ENCODE measurements at places on chromosomes 2 and 18. TPM values are rescaled to one million over a fixed set of nuclear protein-coding genes. Genes with fewer than 3 reads are reported as not detected.

GRCh38 chr2:191580581-191580980 is 97.4 kb upstream of the NABP1 start:
- DNase-seq: no peak

DNA sequence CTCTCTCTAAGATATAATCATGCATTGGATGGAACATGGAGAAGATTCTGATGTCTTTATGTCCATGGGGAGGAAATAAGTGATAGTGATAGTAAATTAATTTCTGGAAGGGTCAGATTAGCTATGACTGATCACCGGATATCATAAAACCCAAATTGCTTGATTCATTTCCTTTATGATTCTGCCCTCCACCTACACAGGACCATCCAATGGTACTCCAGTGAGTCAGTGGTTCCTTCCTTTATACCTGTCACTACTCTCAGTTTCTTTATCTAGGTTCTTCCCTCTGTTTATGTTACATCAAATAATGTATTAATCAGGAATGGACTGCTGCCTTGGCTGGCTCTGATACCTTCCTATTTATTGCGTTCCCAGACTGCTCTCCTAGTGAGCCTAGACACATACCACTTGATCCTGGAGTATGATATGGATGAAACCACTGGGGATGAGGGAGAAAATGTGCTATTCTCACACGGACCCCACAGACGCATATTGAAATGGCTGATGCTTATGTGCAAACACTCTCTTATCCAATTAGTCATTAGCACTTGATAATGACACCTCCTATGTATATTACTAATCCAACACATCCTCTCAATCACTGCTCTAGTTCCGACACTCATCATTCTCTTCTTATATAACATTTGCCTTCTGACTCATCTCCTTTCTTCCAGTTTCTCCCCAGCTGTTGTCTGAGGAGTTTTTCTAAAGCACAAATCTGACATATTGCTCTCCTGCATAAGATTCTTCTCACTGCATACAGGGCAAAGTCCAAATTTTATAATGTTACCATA is 315.6 kb downstream of the INSIG2 start:
- no peak for DNase-seq

- DNase-seq: no peak
Measured at GRCh38 chr2:23793476-23793875, 133.4 kb downstream of the ATAD2B start.

DNA sequence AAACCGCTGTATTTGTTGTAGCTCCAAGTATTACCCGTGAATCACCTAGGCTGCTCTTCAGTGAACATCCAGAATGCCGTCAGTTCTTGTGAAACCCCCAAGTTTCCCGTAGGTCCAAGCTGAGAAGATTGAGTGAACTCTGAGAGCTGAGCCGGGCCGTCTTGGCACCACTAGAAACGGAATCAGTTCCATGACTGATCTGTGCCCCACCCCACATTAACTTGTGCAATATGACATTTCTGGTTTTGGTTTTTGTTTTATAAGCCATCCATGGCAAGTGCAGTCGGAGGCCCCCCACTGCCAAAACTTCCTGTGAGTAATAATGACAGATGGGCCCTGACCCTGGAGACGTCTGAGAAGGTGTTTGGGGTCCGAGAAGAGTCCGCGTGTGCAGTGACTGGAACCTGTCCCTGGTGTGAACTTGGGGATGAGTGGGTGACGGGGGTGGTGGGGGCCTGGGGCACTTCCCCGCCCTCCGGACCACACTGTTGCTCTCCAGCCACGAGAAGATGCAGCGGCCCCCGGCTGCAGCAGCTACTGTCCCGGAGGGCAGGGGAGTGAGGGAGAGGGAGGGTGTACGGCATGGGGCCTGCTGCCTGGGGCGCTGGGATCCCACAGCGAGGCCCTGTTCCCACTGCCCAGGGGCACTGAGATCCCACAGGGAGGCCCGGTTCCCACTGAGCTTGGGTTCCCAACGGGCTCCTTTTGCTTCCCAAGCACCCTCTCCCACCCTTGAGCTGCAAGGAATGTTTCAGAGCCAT is 26.5 kb downstream of the NFATC1 start:
- DNase-seq: no peak

GRCh38 chr2:168841445-168841844 is 39.0 kb downstream of the NOSTRIN start:
- no peak for DNase-seq

- DNase-seq: no peak
Measured at GRCh38 chr2:205934443-205934842, 151.5 kb downstream of the INO80D start.

DNA sequence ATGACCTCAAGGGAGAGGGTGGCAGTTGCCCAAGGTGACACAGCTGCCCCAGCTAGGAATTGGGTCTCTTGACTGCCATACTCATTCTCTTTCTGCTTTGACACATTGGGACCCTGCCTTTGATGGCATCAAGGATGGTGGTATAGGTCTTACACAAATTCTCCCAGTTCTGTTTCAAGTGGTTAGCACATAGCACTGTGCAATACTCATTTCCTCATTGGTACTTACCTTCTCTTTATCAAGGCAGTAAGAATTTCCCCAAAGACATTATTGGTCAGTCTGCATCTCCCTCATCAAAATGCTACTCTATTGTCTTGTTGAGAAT is 35.9 kb upstream of the CCDC93 start:
- peak; percentile 8 for DNase-seq

- no peak for DNase-seq
Measured at GRCh38 chr2:226478109-226478809, 321.4 kb downstream of the IRS1 start.

DNA sequence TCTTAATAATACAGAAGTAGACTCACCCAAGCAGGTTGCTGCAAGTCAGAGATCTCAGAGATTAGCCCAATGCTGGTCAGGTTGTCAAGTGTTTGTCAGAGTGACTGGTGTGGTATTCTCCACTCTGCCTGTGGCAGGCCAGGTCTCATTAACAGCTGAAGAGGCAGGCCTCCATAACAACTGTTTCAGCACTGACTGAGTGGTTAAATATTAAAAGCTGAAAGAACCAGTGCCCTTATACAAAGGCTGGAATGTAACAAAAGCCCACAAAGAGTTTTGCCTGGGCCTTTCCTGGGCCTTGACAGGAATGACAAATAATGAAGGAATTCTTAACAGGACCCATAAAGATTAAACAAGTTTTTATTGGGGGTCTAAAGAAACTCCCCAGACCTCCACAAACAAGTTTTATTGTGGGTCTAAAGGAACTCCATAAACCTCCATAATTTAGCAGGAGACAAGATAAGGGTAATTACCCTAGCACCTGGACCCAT is 26.8 kb downstream of the SULT1C2 start:
- no peak for DNase-seq

GRCh38 chr18:62521593-62521992 is 1.2 kb upstream of the ZCCHC2 start:
- DNase-seq: no peak

THADA gene
- 33.5 TPM for total RNA-seq

Data from activated naive CD4-positive, alpha-beta T cell treated with anti-CD3 and anti-CD28 coated beads, Interleukin-2, amount 50 U/mL, for 72 hours (primary cell).